ENCODE measurements at places on chromosomes 2 and 18. TPM values are rescaled to one million over a fixed set of nuclear protein-coding genes. Genes with fewer than 3 reads are reported as not detected.

PROC gene
- total RNA-seq = 0.80 TPM

UGT1A8 gene
- total RNA-seq = 7.4 TPM

AMER3 gene
- total RNA-seq = 0.55 TPM

KYNU gene
- 1.7 TPM for total RNA-seq

GEN1 gene
- 31.4 TPM for total RNA-seq

C2orf66 gene
- total RNA-seq = not detected

TUBB6 gene
- total RNA-seq = 116 TPM

TWIST2 gene
- 13.4 TPM for total RNA-seq

ALS2 gene
- 13.3 TPM for total RNA-seq

CENPA gene
- total RNA-seq = 1.0 TPM

TGFA gene
- total RNA-seq = 13.5 TPM

CLEC4F gene
- total RNA-seq = 0.14 TPM

TCF23 gene
- not detected for total RNA-seq

CD8B2 gene
- 0.07 TPM for total RNA-seq

LIMS3 gene
- 2.8 TPM for total RNA-seq

CCBE1 gene
- 1.6 TPM for total RNA-seq

CPS1 gene
- total RNA-seq = 0.99 TPM

PRKAG3 gene
- not detected for total RNA-seq

OR6B2 gene
- not detected for total RNA-seq

FBLN7 gene
- total RNA-seq = 2.2 TPM

ALPI gene
- 24.4 TPM for total RNA-seq

LONRF2 gene
- 0.41 TPM for total RNA-seq

ZSWIM2 gene
- not detected for total RNA-seq

CYP27A1 gene
- total RNA-seq = 31.0 TPM

IL1RL2 gene
- total RNA-seq = 1.5 TPM

C1GALT1C1L gene
- total RNA-seq = 1.4 TPM

SLC23A3 gene
- 7.6 TPM for total RNA-seq

FAM110C gene
- 28.9 TPM for total RNA-seq

DLGAP1 gene
- total RNA-seq = 4.1 TPM

TTC21B gene
- total RNA-seq = 10.4 TPM

USP37 gene
- 11.5 TPM for total RNA-seq

HOXD3 gene
- 7.0 TPM for total RNA-seq

ZAP70 gene
- 7.5 TPM for total RNA-seq

CRYGD gene
- not detected for total RNA-seq

GCG gene
- total RNA-seq = 4.1 TPM

CDCA7 gene
- total RNA-seq = 43.6 TPM

IL36A gene
- not detected for total RNA-seq

RGPD4 gene
- total RNA-seq = 0.10 TPM

HAAO gene
- total RNA-seq = 38.4 TPM

FBXO15 gene
- total RNA-seq = 1.0 TPM

NAT8 gene
- not detected for total RNA-seq

AGAP1 gene
- 68.1 TPM for total RNA-seq

CNGA3 gene
- total RNA-seq = 0.20 TPM
